ENCODE measurements at places on chromosomes 3 and 15.

DNA sequence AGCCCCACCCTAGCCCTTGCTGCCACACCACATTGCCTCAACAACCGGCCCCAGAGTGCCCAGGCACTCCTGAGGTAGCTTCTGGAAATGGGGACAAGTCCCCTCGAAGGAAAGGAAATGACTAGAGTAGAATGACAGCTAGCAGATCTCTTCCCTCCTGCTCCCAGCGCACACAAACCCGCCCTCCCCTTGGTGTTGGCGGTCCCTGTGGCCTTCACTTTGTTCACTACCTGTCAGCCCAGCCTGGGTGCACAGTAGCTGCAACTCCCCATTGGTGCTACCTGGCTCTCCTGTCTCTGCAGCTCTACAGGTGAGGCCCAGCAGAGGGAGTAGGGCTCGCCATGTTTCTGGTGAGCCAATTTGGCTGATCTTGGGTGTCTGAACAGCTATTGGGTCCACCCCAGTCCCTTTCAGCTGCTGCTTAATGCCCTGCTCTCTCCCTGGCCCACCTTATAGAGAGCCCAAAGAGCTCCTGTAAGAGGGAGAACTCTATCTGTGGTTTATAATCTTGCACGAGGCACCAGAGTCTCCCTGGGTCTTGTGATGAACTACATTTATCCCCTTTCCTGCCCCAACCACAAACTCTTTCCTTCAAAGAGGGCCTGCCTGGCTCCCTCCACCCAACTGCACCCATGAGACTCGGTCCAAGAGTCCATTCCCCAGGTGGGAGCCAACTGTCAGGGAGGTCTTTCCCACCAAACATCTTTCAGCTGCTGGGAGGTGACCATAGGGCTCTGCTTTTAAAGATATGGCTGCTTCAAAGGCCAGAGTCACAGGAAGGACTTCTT lies 39.1 kb downstream of the MESD start:
- DNase-seq: no peak

DNA sequence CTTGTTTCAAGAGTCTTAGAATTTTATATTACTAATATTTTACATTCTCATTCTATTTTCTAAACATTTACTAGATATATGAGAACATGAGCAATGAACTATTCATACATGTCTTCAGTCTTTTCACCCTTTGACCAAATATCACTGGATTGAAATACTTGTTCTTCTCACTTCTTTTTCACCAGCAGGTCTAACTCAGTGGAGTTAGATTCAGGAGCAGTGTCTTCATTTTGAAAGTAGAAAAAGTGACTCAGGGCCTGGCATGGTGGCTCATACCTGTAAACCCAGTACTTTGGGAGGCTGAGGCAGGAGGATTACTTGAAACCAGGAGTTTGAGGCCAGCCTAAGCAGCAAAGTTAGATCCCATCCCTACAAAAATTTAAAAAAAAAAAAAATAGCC lies 70.8 kb downstream of the USP13 start:
- no peak for DNase-seq

DNA sequence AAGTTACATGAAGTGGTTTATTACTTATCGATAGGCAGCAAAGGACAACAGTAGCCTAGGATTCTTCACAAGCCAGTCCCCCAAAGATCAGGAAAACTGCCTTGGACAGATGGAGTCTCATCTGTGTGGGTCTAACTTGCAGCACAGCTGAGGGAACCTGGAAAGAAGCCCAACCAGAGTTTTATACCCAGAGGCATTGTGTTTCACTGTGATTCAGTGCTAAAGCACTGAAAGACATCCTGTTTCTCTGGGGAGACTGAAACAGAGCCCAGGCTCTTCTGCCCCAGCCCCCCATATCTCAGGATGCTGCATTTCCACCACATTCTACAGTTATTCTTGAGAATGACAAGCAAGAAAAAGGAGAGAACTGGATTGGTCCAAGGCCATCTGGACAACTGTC lies 48.2 kb upstream of the PYDC2 start:
- DNase-seq: peak; percentile 82

DNA sequence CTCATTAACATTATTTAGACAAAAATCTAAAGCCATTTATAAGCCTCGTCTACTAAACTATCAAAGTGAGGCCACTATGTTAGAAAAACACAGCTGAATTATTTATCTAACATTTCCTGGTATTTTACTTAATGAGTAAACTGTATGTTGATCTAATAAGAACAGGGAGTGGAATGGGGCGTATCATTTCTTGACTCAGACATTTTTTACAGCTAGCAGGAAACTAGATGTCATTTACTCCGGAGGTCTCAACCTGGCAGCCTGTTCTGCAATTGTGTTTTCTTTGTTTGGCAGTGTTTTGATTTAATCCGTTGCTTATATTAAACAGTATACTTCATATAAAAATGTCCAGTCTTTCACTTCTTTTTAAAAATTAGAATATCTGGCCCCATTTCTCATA lies 79.1 kb upstream of the ABI3BP start:
- DNase-seq: peak; percentile 11

- no peak for DNase-seq
Observed at GRCh38 chr3:113128386-113129015, 82.9 kb upstream of the BOC start.

GRCh38 chr3:110067527-110067926 lies 730.2 kb upstream of the DPPA4 start:
- DNase-seq: no peak

DNA sequence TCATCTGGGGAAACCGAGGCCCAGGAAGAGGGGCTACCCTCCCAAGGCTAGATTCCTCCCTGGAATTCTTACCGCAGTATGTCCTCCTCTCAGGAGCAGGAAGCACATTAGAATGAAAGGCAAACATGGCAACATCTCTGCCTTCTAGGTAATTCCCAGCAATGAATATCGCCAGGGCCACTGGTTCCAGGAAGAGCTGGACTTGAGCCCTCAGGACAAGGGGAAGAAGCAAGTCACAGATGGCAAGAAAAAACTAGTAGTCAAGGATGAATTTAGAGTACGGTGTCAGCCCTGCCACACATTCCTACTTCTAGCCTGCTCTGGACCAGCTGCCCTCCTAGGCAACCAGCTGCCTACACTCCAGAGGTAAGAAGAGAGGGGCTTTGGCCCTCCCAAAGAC lies 42.9 kb downstream of the MEGF11 start:
- DNase-seq: no peak

- DNase-seq: peak; percentile 88
Observed at GRCh38 chr3:10173926-10174435, 9.3 kb downstream of the IRAK2 start.

DNA sequence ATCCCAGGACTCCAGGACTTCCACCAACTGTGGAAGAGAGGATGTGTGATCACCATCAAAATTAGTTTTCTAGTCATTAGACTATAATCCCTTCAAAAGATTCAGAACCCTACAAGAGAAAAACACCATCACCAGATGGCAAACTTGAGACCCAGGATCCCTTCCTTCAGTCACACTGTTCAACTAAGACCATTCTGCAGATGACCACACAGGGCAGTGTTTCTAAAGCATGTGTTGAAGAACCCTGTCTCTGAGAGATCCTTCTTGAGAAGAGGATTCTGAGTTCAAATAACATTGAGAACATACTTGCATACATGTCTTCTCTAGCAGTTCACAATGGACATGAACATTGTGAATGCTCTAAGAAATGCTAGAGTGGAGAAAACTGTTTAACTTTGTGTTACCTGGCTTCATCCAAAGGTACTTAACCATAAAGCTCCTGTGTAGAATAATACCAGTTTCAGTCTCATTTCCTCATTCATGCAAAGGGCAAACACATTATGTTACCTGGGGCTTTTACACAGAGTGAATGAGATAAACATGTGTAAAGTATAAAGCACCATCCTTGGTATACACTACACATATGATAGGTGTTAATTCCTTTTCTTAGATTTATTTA lies 2.4 kb upstream of the ADGRG7 start:
- no peak for DNase-seq

DNA sequence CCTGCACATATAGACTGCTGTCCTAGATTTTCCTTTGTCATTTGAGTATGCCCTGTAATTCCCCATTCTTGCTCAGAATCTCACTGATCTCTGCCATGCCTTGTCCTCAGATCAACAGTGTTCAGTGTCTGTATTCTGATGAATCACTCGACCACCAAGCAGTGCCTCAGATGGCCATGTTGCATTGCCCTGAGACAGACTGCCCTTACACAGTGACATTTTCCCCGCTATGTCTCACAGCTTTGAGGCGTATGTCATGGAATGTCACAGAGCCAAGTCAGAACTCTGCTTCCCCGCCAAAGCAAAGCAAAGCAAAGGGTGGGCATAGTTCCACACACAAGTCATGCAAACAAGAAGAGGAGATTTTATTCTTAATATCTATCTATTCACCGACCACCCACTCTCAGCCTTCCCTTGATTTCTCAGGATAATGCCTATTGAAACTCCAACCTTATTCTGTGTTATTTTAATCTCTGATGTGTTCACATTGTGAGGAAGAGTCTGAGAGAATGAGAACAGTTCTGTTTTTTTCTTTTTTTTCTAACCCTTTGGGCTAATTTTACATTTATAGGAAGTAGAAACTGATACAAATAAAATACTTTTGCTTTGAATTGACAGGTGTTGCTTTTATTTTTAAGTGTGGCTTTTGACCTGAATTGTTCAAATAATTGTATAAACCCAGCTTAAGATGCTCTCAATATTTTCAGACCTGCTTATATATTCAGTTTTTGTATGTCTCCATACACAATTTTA lies 16.9 kb upstream of the PSMD6 start:
- DNase-seq: no peak

DNA sequence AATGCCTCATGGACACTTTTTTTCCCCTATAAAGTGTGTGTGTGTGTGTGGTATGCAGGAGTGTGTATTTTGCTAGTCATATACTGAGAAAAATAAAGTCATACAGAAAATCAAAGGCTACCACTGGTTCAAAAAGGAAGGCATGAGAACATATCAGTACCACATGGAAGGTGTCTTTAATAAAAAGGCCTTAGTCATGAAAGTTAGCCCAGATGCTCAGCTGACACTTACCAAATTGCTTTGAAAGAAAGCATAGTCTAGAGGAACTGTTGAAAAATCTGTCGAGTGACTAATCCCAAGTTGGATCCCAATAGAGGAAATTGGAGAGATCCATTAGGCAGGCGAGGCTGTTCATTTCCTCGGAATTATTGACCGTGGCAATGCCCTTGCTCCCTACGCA lies 432.9 kb upstream of the CFAP20DC start:
- DNase-seq: peak; percentile 34

- DNase-seq: no peak
Observed at GRCh38 chr3:64844558-64844957, 156.8 kb upstream of the ADAMTS9 start.

DNA sequence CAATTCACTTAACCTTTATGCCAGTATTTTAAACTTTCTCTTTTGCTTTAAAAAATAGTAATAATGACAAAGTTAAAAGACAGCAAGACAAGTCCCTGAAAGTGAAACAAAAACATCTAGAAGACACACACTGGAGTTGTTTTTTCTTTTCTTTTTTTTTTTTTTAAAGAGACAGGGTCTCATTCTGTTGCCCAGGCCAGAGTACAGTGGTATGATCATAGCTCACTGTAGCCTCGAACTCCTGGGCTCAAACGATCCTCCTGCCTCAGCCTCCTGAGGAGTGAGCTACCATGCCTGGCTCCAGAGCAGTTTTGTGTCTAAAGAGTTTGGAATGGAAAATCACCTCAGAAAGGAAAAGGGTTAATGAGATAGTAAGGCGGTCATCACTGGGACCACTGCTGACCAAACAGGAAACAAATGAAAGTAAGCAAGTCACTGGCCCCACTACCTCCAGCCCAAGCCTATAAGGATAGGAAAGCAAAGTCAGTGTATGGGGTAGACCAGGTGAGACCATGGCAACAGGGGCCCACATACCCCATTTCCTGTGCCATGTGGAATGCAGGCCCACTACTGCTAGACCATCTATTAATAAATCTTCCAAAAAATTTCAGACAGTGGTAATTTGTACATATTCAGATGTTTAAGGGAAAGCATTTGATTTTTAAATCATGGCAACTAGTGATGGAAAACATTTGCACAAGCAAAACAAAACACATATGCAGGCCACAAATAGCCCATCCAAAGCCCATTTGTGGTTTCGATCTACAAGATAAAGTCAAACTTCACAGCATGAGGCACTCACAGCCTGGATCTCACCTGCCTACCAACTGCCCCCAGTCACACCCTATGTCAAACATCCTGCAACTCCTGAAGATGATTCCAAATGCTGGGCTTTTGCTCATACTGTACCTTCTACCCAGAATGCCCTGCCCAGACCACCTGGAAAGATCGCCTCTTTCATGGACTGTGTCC lies 62.6 kb downstream of the OSBPL10 start:
- no peak for DNase-seq

All from fibroblast of gingiva (primary cell).